Activated CD4-positive, CD25-positive, alpha-beta regulatory T cell treated with anti-CD3 and anti-CD28 coated beads, Interleukin-2, amount 50 U/mL, for 72 hours (primary cell): ENCODE measurements at places on chromosomes 12 and 14.

DNA sequence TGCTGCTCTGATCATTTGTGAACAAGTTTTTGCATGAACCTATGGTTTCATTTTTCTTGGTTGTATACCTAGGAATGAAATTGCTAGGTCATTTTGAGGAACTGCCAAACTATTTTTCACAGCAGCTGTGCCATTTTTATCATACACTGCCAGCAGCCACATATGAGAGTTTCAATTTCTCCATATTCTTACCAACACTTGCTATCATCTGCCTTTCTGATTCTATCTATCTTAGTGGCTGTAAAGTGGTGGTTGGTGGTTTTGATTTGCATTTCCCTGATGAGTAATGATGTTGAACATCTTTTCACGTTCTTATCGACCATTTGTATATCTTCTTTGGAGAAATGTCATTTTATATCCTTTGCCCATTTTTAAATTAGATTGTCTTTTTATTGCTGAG, 146.1 kb downstream of the C12orf75 start:
- no peak for DNase-seq

DNA sequence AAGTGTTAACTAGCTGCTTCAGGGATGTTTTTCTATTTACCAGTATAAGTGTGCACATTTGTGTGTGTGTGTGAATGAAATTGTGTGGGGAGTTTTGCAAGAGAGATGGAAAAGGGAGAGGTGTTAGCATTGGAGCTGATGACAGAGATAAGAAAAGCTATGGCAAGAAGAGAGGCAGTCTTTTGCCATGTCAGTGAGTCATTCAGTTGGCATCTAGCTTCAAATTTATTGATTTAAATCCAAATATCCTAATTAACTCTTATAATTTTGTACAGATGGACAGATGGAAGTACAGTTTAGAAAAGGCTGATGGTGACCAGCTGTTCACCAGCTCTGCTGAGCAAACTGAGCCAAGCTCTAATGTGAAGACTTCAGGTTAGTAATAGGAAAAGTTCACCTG, 3.3 kb upstream of the BHLHE41 start:
- no peak for DNase-seq

DNA sequence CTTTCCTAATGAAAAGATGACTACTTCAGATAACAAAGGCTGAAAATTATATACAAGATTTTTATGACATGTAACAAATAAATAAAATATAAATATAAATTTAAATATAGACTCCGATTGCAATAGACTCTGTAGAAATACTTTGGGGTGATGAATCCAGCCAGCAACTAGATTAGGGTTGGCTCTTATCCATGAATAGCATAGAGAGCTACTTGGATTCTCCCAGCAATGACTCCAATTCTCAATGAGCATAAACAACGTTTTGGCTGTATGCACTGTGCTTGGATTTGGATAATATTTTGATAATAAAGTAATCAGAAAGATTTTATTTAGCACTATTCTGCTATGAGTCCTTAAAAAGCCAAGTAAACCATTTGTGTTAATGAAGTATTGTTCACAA, 58.0 kb upstream of the LRFN5 start:
- DNase-seq, result no peak

DNA sequence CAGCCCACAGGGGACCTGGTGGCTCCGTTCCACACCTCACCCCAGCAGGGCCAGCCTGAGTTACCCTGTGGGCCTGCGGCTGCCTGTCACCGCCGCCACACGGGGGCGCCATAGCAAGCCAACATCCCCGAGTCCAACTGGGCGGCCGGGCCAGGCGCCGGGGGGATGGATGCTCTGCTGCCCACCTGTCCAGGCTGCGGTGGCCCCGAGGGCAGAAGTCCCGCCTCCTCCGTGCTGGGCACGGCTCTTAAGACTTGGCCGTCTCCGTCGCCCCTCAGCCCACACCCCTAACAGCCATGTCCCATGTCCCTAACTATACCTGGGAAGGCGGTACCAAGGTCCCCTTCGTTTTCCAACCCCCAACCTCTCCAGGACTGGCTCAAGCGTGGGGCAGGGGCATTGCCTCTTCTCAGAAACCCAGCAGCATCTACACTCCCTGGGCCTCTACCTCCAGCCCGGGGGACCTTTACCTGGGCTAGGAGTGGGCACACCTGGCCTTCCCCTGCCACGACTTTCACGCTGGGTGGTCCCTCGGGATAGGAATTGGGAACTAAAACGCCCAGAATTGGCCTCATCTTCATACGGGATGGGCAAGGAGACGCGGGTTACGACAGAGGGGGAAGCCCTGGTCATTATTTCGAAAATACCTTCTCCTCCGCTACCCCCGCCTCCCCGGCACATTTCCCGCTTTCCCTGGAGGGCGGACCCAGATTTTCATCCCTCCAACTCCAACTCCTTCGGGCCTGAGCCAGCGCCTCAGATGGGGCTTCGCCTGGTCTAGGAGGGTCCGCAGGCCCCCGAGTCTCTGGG, 1.1 kb upstream of the CYP46A1 start:
- DNase-seq, result peak; percentile 87

GRCh38 chr12:20044846-20045245, 323.5 kb upstream of the PDE3A start:
- no peak for DNase-seq

DNA sequence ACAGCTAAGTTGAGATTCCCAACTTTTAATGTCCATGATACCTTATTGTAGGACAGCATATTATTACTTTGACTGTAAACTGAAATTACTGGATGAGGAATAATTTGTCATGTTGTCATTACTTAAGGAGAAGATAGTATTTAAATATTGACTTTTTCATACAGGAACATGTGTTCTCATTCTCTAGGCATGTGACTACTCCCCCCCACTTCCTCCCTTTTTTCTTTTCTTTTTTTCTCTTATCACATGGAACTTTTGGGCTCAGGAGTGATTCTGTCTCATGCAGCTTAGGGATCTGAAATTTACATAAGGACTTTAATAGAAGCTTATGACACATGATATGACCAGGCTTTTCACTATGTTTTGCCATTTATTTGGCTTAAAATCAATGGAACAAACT, 127.7 kb upstream of the SLCO1C1 start:
- no peak for DNase-seq

GRCh38 chr14:59306775-59307174, 118.3 kb downstream of the DAAM1 start:
- no peak for DNase-seq

- no peak for DNase-seq
These were observed 8.4 kb downstream of the DAD1 start for GRCh38 chr14:22580625-22581024.

DNA sequence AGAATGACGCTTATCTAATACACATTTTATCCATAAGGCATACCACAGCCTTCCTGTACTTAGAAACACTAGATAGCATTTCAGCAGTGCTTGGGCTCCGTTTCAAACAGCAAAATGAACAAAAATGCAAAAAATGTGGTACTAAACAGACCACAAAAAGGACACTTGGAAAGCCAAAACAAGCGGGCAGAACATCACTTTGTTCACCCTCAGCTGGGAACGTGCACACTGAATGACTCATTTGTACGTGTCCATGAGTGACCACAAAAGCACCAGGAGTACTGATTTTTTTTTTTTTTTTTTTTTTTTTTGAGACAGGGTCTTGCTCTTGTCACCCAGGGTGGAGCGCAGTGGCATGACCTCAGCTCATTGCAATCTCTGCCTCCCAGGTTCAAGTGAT, 8.9 kb upstream of the FOXN3 start:
- DNase-seq, result no peak

DNA sequence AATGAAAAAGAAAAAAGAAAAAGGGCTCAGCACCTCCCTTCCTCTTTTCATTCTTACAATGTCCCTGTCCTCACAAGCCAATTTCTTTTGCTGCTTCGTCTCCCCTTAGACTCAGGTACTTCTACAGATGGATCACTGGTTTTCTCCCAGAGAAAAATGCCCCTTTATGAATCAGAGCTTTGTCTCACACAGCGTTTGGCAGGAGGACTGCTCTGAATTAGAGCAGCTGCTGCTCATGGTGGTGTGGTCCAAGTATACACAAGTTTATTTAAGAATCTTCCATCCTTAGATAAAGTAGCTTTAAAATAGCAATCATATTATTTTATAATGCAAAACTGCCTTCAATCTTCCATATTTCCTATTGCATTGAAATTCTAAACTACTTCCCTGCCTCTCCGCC, 80.3 kb downstream of the SLC8A3 start:
- no peak for DNase-seq

DNA sequence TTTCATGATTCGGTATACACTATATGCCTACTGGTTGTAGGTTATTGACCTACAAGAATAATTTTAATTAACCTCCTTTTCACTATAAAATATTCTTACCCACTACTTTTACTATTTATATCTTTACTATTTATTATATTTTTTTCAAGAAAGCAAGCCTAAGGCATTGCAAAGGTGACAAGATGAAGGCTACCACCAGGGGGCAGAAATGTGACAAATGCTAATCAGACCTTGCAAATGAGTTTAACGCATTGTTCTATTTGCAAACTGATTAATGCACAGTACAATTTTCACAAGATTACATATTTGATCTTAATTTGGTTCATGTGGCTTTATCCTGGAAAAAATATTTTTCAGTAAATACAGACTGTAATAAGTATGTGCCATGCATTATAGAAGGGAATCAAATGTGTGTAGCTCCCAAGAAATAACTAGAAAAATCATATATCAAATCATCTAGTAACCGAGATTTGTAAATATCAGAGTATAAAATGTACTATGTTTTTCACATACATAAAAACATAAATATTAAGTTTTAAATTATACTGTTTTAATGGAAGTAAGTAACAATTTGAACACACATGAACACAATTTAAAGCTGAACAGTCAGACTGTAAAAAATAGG, 107.0 kb downstream of the ADAMTS20 start:
- DNase-seq, result peak; percentile 37

GRCh38 chr14:77353469-77354141, 23.3 kb downstream of the TMED8 start:
- no peak for DNase-seq

GRCh38 chr12:14937689-14938088, 648 bp downstream of the ERP27 start:
- DNase-seq, result no peak

DNA sequence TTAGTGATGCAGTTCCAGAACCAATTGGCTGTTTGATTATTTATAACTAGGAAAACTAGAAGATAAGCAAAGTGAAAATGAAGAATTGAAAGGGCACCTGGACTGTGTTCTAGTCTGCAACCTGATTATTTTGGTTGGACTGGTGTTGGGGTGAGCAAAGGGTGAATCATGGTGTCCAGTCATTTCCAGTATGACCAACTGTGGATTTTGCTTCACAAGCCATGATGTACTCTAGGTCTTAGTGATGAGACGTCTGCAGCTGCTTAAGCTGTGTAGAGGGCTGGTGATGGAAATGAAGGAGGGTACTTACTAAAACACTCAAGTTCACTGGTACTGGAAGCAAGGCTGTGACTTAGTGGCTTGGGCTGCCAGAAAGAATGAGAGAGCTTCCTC, 193.2 kb upstream of the FRMD6 start:
- no peak for DNase-seq

DNA sequence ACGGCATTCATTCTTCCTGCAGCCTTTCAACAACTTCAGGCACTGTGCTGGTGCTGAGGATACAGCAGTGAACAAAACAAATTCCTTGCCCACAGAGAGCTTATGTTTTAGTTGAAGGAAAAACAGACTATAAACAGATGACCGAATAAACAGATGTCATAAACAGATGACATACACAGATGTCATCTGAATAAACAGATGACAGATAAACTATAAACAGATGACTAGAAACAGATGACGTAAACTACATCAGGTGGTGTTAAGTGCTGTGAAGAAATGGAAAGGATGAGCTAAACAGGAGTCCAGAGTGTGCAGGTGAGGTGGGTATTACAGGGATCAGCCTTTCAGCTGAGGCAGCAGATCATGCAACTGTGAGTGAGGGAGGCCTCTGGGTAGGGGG, 80.9 kb downstream of the FAR2 start:
- no peak for DNase-seq

- DNase-seq, result no peak
These were observed 38.5 kb downstream of the RIN3 start for GRCh38 chr14:92552066-92552465.

GRCh38 chr12:94435511-94435927, 24.1 kb downstream of the CEP83 start:
- DNase-seq, result no peak

- no peak for DNase-seq
These were observed 209.8 kb downstream of the PELI2 start for GRCh38 chr14:56328021-56328420.

GRCh38 chr12:59733200-59733599, 137.4 kb downstream of the SLC16A7 start:
- no peak for DNase-seq

- no peak for DNase-seq
These were observed 12.7 kb upstream of the DCP1B start for GRCh38 chr12:2016862-2017545.

DNA sequence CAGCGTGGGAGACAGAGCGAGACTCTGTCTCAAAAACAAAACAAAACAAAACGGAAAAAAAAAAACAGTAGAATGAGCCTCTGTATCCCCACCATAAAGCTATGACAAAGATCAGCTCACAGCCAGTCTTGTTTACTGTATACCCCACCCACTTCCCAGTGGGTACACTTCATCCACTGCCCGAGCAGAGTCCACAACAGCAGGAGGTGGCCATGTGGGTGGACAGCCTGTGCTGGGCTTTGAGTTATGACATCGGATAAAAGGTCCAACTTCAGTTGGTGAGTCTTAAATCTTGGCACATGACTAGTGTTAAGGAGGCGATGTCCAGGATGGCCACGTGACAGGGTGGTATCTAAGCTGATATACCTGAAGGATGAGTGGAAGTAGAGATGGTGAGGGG, 34.8 kb upstream of the MAPKAPK5 start:
- DNase-seq, result no peak

DNA sequence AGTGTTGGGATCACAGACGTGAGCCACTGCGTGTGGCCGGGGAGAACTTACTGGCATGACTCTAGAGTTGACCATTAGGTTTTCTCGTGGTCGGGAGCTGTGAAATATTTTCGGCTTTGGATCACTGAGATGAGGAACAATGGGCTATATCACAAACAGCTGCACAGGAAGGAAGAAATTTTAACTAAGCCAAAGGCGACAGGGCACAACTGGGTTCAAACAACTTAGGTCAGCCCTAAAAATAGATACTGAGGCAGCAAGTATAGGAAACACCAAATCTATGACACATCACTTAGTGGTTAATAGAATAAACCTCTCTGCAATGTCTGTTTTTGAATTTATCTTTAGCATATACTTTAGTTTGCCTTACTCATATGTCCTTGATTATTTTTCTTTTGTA, 162.9 kb downstream of the LRIG3 start:
- no peak for DNase-seq

- no peak for DNase-seq
These were observed 19.5 kb downstream of the GPR68 start for GRCh38 chr14:91225025-91225424.
